Suppressor macrophage (primary cell): ENCODE measurements at places on chromosomes 16 and 17.
A peak's percentile ranks its signal among the peaks of the same experiment; 100 is the strongest.

DNA sequence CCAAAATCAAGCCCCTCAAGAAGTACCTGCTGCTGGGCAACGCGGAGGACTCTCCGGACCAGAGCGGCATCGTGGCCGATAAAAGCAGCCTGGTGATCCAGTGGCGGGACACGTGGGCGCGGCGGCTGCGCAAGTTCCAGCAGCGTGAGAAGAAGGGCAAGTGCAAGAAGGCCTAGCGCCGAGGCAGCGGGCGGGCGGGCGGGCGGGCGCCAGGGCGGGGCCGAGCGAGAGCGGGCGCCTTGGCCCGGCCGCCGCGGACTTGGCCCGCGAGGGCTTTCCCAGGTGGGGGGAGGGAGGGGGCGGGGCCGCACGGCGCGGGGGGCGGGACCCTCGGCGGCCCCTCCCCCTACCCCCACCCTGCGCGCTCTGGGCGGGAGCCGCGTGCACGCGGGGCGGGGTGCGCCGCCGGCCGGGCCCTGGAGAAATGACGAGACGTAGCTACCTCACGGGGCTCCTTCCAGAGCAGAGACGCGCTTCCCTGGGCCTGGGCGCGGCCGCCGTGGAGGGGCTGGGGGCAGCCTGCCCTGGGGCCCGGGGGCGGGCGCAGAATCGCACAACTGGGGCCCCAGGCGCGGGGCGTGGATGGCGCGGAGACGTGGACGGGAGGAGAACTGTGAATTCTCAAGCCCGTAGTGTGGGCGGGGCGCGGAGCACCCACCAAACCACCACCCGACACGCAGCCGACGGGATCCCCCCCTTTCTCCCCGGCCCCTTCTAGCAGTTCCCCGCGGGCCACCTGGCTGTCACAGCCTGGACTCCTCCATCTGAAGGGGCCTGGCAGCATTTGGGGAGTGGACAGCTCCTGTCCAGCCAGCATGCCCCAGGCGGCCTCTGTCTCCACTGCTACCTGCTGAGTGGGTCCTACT lies 218.7 kb downstream of the NTN1 start:
- DNase-seq, result peak; percentile 74

DNA sequence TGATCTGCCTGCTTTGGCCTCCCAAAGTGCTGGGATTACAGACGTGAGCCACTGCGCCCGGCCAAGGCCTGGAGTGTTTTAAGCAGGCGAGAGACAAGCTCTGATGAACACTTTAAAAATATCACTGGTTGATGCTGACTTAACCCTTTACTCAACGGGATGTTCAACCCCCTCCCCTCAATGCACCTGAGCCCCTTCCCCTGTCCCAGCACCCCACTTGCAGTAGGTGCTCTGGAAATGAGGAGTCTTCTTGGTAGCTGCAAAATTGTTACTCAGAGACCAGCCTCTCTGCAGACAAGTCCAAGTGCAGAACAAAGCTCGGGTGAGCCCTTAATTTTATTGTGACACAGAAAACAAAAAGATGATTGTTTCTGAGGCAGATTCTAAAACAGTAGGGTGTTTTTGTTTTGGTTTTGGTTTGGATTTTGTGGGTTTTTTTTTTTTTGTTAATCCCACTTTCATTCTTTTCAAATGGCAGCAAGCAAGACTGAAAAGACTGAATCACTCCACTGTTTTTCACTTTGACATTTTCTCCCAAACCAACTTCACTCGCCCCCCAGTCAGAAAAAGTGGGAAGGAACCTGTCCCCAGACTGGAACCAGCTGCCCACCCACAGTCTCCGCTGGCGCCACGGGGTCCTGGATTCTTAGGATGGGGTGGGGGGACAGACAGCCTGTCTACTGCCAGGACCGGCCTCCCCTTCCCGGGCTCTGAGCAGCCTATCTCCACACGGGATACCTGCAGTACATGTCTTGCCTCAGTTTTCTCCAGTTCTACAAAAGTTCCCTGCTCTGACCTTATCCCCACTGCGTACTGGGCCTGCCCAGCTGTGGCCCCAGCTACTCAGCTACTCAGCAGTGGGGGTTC lies 5.2 kb upstream of the PLLP start:
- DNase-seq, result no peak

GRCh38 chr17:2266045-2266864 lies 37.3 kb downstream of the SMG6 start:
- peak; percentile 51 for DNase-seq

DNA sequence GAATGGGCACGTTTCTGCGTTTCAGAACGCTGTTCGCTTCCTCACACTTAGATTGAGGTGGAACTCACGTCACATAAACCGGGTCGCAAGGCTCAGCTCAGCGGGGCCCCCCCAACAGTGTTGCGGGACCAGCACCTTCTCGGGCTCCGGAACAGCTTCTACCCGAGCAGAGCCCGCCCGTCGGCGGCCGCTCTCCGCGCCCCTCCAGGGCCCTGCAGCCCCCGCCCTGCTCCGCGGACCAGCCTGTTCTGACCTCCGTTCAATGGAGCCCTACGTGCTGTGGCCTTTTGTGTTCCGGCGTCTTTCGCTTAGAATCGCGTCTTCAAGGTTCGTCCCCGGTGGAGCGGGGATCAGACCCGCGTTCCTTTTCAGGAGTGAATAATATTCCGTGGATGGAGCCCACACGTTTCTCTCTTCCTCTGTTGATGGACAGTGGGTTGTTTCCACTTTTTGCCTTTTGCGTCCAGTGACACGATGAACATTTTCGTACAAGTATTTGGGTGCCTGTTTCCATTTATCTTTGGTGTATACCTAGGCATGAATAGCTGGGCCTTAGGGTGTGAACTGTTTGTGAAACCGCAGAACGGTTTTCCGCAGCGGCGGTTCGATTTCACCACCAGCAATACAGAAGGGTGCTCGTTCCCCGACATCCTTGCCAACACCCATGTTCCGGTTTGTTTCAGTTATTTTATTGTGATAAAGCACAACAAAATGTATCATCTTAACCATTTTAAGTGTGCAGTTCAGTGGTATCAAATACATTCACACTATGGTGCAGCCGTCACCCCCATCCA lies 2.3 kb upstream of the SLC22A31 start:
- no peak for DNase-seq

DNA sequence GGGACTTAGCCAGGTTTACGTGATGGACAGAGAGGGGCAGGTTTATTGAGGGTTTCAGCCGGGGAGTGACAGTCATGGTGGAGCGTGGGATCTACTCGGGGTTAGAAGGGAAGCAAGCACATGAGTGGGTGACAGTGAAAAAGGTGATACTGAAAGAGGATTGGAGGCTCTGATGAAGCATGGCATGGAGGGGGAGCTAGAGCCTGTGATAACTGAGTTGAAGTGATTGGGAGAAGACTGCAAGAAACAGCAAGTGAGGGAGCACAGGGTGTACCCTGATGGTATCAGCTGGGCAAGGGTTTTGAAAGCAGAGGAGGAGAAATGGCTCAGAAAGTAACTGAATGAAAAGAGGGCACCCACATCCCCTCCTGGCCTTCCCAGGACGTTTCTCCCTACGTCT lies 6.7 kb upstream of the KSR1 start:
- DNase-seq, result no peak

- no peak for DNase-seq
Measured at GRCh38 chr17:53822764-53823163, at the start of gene KIF2B. Gene KIF2B (plus strand): TSS chr17:53822927. CDS start chr17:53823034, 107 bp downstream.

DNA sequence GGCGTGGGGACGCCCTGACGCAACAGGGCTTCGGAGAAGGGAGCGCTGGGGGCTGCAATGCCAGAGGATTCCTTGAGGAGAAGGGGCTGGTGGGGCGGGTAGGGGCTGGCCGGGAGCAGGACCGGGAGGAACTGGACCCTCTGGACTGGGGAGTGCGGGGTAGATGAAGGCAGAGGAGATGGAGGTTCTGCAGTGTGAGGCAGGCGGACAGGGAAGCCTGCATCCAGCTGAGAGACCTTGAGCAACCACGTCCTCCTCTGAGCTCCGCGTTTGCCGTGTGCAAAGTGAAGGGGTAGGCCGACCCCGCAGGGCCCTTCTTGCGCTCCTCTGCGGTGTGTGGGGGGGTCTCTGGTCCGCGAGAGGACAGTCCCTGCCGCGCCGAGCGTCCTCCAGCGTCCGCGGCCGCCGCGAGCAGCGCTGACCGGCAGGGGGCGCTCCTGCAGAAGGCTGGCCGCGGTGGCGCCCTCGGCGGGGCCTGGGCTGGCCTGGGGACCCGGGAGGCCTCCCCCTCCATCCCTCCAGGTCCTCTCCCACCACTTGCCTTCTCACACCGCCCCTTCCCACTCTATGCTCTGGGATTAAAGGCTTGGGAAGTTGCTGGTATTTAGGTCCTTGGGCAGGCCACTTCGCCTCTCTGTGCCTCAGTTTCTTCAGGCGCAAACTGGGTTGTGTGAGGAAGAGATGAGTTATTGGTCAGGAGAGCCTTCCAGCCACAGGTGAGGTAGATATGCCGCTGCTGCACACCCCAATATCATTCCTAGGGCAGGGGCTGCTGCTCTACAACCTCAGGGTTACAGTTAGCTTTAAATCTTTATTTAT lies 9.6 kb upstream of the WNT9B start:
- peak; percentile 62 for DNase-seq

DNA sequence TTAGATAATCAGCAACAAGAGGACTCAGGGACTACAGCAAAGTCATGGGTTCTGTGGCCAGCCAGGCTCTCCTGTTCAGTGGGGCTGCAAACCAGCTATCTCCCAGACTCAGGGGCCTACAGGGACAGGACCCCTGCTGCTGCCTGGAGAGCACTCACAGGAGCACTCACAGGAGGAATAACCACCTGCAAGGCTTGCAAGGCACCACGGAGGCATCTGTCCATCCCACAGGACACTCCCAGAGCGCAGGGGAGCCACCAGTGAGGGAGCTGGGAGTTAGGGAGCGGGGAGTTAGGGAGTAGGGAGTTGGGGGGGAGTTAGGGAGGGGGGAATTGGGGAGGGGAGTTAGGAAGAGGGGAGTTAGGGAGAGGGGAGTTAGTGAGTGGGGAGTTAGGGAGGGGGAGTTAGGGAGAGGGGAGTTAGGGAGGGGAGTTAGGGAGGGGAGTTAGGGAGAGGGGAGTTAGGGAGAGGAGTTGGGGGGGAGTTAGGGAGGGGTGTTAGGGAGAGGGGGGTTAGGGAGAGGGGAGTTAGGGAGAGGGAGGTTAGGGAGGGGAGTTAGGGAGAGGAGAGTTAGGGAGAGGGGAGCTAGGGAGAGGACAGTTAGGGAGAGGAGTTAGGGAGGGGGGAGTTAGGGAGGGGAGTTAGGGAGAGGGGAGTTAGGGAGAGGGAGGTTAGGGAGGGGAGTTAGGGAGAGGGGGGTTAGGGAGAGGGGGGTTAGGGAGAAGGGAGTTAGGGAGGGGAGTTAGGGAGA lies 5.7 kb downstream of the CANT1 start:
- DNase-seq, result no peak

DNA sequence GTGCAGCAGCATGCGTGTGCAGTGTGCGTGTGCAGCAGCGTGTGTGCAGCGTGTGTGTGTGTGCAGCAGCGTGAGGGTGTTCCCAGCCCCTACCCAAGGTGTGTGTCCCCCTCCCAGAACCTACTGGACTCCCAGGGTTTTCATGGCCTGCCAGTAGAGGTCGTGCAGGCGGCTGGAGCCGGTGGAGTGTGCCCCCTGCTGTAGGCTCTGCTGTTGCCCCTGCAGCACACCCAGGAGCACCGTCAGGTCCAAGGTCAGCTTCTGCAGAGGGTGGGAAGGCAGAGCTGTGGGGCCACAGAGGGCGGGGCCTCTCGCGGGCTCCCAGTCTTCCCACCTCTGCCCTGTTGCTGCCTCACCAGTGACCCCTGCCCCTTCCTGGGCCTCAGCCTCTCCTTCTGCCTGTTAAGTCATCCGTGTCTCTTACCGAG lies 14.9 kb downstream of the MYBBP1A start:
- DNase-seq, result peak; percentile 49

- no peak for DNase-seq
Measured at GRCh38 chr17:14815079-14815478, 450.0 kb downstream of the PMP22 start.

- no peak for DNase-seq
Measured at GRCh38 chr17:73156887-73157520, 7.8 kb upstream of the SSTR2 start.

- DNase-seq, result no peak
Measured at GRCh38 chr17:69809331-69809730, 265.7 kb upstream of the KCNJ16 start.
